Fibroblast of the aortic adventitia (primary cell): ENCODE measurements at places on chromosomes 5 and 9. TPM values are rescaled to one million over a fixed set of nuclear protein-coding genes. Genes with fewer than 3 reads are reported as not detected.
A peak's percentile ranks its signal among the peaks of the same experiment; 100 is the strongest.

- DNase-seq: no peak
These were observed 45.5 kb upstream of the LRRC14B start for GRCh38 chr5:145585-146323.

DNA sequence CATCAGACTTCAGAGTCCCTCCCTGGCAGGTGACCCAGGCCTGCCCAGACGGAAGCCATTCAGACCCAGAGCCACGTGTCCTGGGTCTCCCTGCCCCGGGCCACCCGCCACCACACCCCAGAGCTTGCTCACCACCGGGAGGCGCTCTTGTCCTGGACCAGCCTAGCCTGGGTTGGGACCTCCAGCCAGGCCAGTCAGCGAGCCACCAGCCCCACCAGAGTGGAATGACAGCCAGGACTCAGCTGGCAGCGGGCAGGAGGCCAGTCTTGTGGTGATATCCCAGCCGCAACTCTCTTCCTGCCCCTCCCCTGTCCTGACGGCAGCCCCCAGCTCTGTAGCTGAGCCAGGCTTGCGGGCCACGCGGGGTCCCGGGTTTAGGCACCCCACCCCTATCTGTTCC is 1.7 kb upstream of the PTGDS start:
- DNase-seq: no peak

DNA sequence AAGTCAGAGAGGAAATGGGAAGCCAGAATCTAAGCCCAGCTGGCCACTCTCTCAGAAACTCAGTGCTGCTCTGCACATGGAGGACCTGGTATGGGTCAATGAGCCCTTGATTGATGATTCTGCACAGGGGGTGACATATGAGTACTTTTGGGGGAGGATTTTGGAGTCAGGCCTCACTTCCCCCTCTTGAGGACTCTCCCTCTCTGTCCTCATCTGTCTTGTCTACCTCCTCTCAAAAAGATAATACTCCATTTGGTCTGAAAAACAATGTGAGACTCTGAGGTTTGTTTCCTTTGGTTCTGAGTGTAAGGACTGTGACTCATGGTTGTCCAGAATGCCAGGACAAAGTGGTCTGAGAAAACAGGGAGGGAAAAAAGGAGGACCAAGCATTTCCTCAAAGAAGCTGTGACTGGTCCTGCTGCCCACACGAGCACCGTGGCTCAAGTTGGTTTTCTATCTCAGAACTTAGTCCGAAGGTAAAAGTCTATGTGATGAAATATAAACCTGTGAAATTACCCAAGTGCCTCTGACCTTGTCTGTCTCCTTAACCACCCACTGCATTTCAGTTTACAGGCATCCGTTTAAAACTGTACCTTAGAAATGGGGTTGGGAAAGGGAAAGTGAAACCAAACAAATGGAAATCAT is 11.1 kb downstream of the TTC39B start:
- DNase-seq: peak; percentile 73

GRCh38 chr5:74450095-74450494 is 190.4 kb downstream of the ENC1 start:
- no peak for DNase-seq

GRCh38 chr5:53478411-53479044 is 1.9 kb upstream of the FST start:
- DNase-seq: peak; percentile 69

- DNase-seq: peak; percentile 31
These were observed 237.8 kb downstream of the ARRDC3 start for GRCh38 chr5:91145333-91145620.

- DNase-seq: no peak
These were observed 240.0 kb upstream of the ADAMTSL1 start for GRCh38 chr9:18233776-18234445.

GRCh38 chr5:171969288-171969880 is 37.1 kb downstream of the FBXW11 start:
- no peak for DNase-seq

DNA sequence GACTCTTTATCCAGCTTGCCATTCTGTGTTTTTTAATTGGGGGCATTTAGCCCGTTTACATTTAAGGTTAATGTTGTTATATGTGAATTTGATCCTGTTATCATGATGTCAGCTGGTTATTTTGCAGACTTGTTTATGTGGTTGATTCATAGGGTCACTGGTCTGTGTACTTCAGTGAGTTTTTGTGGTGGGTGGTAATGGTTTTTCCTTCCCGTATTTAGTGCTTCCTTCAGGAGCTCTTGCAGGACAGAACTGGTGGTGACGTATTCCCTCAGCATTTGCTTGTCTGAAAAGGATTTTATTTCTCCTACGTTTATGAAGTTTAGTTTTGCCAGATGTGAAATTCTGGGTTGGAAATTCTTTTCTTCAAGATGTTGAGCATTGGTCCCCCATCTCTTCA is 381.1 kb downstream of the MAN2A1 start:
- DNase-seq: no peak

DNA sequence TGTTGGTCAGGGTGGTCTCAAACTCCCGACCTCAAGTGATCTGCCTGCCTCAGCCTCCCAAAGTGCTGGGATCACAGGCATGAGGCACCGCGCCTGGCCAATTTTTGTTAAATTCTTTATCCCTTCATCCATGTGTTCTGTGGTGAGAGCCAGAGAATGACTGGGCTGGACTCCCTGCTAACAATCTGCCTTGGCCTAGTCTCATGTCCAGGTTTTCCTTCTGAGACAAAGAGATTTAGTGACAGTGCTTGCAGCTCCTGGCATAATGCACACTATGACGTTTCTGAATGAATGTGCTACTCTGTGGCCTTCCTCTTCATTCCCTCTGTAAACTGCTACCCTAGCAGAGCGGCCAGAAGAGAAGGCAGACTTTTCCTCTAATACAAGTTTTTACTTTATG is 79.3 kb downstream of the FOXD1 start:
- peak; percentile 66 for DNase-seq

DNA sequence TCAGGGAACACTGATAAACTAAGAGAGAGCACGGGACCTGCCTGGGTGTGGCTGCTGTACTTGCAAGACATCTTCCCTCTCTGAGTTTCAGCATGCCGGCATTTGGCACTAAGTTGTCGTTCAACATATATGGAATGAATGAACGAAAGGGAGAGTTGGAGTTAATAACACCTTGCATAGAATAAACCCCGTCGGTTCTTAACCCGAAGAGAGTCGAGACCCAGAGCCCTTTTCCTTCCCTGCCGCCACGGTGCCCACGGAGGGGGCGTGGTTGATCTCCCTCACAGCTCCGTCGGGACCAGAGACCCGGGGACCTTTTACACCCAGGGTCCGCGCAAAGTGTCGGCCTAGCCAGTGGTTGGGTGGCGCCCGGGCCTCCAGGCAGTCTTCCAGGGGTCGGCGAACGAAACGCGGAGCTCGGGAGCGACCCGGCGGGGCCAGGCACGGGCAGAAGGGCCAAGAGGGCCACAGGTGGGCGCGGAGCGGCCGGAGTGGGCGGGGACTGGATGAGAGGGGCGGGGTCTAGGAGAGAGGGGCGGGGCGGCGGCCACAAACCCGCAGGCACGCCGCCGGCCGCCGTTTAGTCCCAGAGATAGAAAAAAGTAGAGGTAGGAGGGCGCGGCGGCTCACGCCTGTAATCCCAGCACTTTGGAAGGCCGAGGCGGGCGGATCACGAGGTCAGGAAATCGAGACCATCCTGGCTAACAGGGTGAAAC is 735 bp upstream of the RPL26L1 start:
- peak; percentile 52 for DNase-seq

- no peak for DNase-seq
These were observed 89.1 kb downstream of the ACTL7B start for GRCh38 chr9:108766626-108767161.

DNA sequence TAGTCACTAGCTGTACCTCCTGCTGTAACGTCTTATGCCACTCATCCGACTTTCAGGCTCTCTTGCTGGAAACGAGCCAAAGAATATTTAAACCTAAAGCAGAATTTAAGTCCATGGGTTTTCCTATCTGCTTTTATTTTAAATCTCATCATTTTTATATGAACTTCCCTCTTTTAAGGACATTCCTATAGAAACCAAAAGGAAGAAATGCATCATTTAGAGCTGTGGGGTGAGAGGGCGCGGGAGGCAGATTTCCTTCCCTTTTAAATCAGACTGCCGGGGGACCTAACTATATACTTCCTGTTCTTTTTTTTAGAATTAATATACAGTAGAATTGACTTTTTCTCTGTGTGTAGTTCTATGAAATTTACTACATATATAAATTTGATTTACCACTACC is 468.8 kb downstream of the BNC2 start:
- no peak for DNase-seq

DNA sequence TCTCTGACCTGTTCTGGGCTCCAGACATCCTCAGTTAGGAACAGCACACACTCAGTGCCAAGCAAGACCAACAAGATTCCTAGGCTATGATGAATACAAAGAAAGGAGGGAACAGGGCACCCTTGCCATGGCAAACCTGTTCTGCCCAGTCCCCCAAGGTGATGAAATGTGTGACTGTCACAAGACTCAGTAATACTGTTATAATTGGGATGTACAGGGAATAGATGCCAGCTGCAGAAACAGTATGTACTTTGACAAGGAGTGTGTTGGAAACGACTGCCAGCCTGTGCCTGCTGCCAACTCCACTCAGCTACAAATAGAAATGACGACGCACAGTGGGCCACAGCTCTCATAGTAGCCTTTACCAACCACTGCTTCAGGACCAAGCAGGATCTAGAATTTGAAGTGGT is 453.0 kb downstream of the EFNA5 start:
- DNase-seq: no peak

GRCh38 chr9:1637401-1637800 is 377.7 kb upstream of the SMARCA2 start:
- no peak for DNase-seq

The THOC3 gene
- total RNA-seq: 14.8 and 19.0 TPM in 2 replicates

The ECSCR gene
- total RNA-seq: 0.36 and 1.1 TPM in 2 replicates

The FOXD4L4 gene
- 0.09 TPM in 1 of 2 replicates, not detected in the other for total RNA-seq

The TAS2R1 gene
- total RNA-seq: not detected in 2 replicates

The AK3 gene
- 47.4 and 74.1 TPM in 2 replicates for total RNA-seq
